NAMALWA (cell line): ENCODE measurements at places on chromosomes 4 and X.

GRCh38 chr4:139734875-139735380 is 69.3 kb downstream of the MGST2 start:
- no peak for DNase-seq

DNA sequence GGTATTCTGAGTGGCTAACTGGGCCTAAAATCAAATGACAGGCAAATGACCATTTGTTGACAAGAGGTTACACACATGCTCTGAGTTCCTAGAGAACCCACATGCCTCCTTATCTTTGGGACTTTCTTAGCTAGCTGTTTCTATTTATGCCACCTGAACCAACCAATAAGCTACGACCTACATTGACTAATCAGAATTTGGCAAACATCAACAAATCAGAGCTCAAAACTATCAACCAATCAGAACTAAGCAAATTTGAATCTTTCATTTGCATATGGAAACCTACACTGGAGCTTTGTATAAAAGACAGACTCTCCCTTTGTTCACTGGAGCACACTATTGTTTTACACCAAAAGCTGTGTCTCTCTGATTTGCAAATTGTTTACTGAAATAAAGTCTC is 192.0 kb downstream of the CXXC4 start:
- peak; percentile 6 for DNase-seq

DNA sequence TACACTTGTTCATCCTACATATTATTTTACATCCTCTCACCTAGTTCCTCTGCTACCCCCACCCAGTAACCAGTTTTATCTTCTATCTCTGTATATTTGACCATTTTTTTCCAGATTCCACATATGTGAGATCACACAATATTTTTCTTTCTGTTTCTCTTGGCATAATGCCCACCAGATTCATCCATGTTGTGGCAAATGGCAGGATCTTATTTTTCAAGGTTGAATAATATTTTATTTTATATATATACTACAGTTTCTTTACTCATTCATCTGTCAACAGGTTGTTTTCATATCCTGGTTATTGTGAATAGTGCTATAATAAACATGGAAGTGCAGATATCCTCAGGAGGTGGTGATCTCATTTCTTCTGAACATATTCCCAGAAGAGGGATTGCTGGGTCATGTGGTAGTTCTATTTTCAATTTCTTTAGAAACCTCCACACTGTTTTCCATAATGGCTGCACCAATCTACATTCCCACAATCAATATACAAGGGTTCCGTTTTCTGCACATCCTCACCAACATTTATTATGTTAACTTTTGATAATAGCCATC is 48.2 kb downstream of the THAP9 start:
- DNase-seq, result no peak

DNA sequence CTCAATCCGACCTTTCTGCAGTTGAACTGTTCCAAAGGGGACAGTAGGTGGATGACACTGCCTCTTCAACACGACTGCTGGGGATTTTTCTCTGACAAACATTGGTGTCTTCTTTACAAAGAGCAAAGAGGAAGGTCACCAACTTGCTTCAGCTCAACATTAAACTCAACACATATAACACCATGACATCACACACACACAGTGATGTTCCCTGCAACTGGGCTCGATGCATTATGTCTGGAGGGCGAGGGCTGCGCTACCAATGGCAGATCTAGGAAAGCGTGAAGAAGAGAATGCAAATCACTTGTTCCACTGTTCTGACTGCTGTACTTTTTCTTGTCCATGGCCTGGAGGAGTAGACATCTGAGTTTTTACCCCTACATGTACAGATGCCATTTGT is 385.9 kb downstream of the UNC5C start:
- DNase-seq, result no peak

- no peak for DNase-seq
These were observed 37.1 kb downstream of the RGS12 start for GRCh38 chr4:3329887-3330286.

- DNase-seq, result no peak
These were observed 17.6 kb downstream of the UNC5C start for GRCh38 chr4:95531141-95531540.

GRCh38 chrX:69062493-69062892 is 102.8 kb downstream of the PJA1 start:
- DNase-seq, result no peak

- DNase-seq, result no peak
These were observed 111.3 kb downstream of the GATB start for GRCh38 chr4:151649479-151649878.

DNA sequence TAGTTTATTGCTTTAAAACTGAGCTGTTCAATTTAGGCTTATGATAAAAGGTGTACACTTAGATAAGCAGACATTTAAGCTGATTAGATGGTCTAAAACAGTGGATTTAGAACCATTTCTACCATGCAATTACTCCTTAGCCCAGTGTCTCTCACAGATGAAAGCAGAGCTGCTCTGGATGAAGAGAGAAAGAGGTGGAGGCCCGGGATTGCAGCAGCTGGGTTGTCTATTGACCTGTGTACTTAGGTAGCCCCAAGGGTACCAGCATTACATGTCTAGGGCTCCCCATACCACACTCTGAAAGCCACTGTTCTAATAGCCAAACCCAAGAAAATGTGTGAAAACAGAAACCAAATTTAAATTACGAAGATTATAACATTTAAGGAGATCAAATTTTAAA is 86.0 kb upstream of the GIMD1 start:
- DNase-seq, result no peak

- no peak for DNase-seq
These were observed 22.5 kb downstream of the HNRNPH2 start for GRCh38 chrX:101430457-101431078.

- DNase-seq, result peak; percentile 17
These were observed 102.6 kb downstream of the SATL1 start for GRCh38 chrX:85140964-85141363.

- no peak for DNase-seq
These were observed 32.0 kb upstream of the TBC1D1 start for GRCh38 chr4:37858872-37859271.

DNA sequence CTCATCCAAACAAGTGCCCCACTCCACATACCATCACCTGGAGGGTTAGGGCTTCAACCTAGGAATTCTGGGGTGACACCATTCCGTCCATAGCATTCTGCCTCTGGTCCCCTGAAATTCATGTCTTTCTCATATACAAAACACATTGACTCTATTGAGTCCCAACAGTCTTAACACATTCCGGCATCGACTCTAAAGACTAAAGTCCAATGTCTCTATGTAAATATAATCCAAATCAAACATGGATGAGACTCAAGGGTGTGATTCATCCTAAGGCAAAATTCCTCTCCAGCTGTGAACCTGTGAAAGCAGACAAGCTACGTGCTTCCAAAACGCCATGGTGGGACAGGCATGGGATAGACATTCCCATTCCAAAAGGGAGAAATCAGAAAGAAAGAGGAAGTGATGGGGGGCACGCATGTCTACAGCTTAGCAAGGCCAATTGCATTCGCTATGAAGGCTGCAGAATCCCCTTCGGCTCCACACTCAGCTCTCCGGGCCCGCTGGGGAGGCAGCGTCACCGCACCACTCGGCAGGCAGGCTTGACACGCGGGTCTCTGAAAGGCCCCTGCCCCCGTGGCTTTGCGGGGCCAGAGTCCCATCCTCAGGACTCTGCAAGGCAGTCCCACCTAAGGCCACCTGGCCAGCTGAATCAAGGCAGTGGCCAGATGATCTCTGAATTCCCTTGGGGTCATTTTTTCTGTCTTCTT is 53.2 kb downstream of the ADRA2C start:
- no peak for DNase-seq

DNA sequence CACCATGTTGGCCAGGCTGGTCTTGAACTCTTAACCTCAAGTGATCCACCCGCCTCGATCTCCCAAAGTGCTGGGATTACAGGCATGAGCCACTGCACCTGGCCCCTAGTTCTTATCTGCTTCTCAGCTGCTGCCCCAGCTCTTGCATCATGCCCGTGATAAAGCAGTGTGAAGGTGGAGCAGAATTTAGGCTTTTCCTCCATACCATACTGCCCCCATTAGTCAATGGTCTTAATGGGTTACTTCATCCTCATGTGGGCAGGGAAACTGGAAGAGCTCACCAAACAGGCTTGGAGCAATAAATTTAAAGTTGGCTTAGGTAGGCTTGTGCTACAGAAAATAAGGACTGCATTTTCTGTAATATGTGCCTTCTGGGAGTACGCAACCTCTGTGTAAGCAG is 636.9 kb upstream of the BOD1L1 start:
- DNase-seq, result no peak

DNA sequence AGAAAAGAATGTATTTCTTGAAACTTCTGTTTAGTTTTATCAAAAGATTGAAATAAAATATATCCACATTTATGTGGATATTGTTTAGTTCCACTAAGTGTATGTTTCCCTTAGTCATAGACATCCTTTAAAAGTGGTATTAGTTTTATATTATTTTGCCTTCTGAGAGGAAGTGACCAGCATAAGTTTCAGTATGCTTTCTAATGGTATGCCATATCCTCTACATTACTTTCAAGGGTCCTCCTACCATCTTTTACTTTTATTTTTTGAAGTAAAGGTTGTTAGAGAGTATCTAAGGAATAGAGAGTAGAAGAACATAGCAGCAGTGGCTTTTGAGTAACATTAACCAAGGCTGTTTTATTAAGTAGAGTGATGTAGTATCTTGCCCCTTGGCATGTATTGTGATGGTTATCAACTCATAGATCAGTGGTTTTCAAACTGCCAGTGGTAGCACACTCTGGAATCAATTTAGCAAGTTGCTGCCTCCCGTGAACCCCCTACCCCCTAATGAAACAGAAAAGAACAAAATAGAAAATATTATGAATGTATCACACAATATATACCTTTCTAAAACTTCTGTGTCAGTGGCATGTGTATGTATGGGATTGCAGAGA is 44.8 kb downstream of the RBPJ start:
- DNase-seq, result no peak

DNA sequence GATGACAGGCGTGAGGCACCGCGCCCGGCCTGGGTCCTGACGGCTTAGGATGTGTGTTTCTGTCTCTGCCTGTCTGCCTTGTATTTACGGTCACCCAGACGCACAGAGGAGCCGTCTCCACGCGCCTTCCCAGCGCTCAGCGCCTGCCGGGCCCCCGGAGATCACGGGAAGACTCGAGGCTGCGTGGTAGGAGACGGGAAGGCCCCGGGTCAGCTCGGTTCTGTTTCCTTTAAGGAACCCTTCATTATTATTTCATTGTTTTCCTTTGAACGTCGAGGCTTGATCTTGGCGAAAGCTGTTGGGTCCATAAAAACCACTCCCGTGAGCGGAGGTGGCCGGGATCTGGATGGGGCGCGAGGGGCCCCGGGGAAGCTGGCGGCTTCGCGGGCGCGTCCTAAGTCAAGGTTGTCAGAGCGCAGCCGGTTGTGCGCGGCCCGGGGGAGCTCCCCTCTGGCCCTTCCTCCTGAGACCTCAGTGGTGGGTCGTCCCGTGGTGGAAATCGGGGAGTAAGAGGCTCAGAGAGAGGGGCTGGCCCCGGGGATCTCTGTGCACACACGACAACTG is 1.3 kb downstream of the SHOX start:
- no peak for DNase-seq

GRCh38 chr4:100809506-100809905 is 291.7 kb upstream of the EMCN start:
- DNase-seq, result no peak
